AG20443 (cell line): ENCODE measurements at places on chromosomes 11 and 22.
A peak's percentile ranks its signal among the peaks of the same experiment; 100 is the strongest.

DNA sequence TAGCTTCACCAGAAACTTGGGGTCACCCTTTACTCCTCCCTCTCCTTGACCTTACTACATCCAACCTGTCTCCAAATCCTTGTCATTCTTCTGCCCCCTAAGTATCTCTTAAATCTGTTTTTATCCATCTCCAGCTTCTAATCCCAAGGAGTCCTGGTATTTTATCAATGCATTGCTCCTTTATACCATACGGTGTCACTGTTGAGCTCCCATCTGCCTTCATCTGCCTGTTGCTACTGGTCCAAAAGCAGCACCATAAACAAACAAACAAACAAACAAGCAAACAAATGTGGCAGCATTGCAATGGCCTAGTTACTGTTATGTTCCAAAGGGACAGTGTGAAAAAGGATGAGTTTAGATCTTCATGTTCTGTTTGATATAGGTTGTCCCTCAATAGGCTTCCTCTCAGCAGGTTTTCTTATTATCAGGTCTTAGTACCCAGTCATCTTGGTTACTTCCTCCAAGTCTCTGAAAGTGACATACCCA, 34.2 kb downstream of the DNHD1 start:
- peak; percentile 74 for DNase-seq

- no peak for DNase-seq
Observed at GRCh38 chr22:17549655-17550054, 13.6 kb upstream of the SLC25A18 start.

DNA sequence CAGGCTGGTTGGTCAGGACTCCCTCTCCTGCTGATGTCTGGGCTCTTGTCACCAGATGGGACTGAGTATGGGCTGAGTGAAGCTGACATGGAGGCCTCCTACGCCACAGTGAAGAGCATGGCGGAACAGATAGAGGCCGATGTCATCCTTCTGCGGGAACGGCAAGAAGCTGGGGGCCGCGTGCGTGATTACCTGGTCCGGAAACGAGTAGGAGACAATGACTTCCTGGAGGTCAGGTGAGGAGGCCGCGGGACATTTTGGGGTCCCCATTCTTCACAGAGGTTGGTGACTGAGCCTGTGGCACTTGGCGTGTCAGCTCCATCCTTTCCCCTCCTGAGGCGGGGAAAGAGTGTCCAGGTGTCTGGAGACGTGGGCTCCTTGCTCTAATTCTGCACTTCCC, 10.1 kb downstream of the GTPBP1 start:
- no peak for DNase-seq

DNA sequence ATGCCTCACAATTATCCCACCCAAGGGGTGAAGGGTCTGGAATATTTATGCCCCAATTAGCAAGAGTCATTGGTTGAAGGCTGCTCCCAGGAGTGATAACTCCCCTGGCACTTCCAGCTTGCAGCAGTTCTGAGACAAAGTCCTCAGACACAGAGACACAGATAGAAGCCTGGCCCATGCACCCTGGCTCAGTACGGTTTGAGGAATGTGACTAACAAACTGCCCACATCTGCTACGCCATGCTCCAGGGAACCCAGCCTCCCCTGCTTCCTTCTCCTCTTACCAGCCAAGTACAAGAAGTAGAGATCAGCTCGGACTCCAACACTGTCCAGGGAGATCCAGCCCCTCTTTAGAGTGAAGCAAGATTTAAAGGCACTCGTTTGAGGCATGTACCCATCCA, 48.5 kb upstream of the BMAL1 start:
- DNase-seq: peak; percentile 57
